Kidney epithelial cell (primary cell): ENCODE measurements at places on chromosomes 11 and 22. TPM values are rescaled to one million over a fixed set of nuclear protein-coding genes. Genes with fewer than 3 reads are reported as not detected.

DNA sequence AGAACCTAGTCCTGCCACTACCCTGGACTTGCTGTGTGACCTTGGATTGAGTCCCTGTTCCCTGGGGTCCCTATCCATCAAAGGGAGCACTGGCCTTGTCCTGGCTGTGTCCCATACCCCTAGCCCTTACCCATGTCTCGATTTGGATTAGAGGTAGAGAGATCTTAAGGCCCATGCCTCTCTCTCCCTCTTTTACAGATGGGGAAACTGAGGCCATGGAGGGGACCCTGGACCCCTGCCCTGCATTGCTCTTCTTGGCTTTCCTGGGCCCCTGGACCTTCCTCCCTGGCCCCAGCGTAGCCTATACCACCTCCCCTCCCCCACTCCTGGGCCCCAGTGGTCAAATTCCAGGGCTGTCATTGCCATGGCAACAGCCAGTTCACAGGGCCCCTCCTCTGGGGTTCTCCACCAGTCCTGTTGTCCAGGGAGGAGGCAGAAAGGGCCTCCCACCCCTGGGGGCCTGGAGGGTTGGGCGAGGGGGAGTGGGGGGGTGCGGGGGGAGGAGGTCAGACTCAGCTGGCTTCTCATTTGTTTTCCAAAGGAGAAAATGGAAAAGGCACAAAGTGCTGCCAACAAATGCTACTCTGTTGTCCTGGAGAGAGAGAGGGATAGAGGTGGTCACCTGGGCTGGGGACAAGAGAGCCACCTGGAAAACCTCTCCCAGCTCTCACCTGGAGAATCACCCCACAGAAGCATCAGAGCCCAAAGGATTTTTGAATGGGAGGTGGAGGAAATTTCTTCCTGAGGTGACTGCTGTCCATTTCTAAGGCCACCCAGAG, 23.3 kb downstream of the ARHGEF17 start:
- no peak for DNase-seq

DNA sequence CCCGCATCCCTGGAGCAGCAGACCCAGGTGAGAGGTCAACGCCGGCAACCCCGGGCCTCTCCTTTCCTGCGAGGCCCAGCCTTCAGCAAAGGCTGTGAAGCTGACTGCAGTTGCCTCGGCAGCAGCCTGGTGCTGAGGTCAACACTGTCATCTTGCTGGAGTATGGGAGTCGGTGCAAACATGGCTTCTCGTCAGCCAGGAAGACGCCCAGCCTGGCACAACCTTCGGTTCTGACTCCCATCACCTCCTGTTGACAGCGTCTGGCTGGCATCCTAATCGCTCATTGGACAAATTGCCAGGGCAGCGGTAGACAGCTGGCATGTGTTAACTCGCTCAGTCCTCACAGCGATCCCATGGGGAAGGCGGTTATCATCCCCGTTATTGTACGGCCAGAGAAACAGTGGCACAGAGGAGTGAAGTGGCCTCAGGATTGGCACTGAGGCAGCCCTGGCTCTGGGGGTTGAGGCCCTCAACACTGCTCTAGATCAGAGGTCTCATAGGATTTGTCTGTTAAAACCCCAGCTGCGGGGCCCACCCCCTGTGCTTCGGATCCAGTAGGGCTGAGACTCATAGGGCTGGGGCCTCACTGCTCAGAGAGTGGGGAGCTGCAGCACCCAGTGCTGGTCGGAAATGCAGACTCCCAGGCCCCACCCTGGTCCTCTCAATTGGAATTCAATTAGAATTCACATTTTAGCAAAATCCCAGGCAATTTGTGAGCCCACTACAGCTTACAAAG, 39.3 kb upstream of the TP53I11 start:
- no peak for DNase-seq

GRCh38 chr11:69485337-69486041, 4.0 kb downstream of the LINC01488 start:
- no peak for DNase-seq

DERL3 gene
- total RNA-seq = 0.54 and 2.3 TPM in 2 replicates

- DNase-seq = no peak
These were observed 596 bp upstream of the TNRC6B start for GRCh38 chr22:40176921-40177737.

TBX10 gene
- total RNA-seq = not detected in 2 replicates

DNA sequence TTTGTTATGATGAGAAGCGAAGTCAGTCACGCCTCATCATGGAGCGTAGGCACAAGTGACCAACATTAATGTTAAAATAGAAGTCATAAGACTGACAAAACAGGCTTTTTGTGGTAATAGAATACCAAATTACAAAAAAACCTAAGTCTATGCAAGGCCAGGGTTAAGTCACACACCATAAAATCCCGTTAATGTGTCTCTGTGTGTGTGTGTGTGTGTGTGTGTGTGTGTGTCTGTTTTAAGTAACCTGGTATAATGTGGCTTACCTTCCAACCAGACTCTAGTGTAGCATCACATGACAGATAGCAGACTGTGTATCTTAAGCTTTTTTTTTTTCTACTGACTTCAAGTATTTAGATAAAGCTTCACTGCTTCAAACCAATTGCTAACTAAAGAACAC, 38.0 kb downstream of the C11orf71 start:
- no peak for DNase-seq

- peak; percentile 49 for DNase-seq
These were observed 133.0 kb downstream of the PLEKHA7 start for GRCh38 chr11:16881074-16881709.

SCGB2A2 gene
- not detected in 2 replicates for total RNA-seq

- DNase-seq = no peak
These were observed 1.4 kb downstream of the NUDT22 start for GRCh38 chr11:64227405-64227956.

HNRNPUL2 gene
- 12.8 and 14.3 TPM in 2 replicates for total RNA-seq

DNA sequence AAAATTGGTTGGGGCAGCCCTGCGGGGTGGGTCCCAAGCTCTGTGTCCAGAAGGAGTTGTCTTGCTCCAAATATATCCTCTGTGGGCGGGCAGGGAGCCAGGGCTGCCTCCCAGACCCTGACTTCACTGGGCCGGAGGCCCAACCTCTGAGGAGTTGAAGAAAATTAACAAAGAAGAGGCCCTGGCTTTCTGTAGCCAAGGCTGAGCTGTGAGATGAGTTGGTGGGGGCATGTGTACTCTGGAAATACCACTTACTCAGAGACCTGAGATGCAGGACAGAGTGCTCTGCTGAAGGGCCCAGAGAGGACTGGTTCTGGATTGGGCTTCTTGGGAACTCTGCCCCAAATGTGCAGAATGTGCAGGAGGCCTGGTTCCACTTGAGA, 96.3 kb downstream of the SWAP70 start:
- DNase-seq = no peak

RPS6KA4 gene
- total RNA-seq = 35.7 and 43.0 TPM in 2 replicates

GRCh38 chr11:128428935-128429334, 158.4 kb downstream of the ETS1 start:
- no peak for DNase-seq

DNA sequence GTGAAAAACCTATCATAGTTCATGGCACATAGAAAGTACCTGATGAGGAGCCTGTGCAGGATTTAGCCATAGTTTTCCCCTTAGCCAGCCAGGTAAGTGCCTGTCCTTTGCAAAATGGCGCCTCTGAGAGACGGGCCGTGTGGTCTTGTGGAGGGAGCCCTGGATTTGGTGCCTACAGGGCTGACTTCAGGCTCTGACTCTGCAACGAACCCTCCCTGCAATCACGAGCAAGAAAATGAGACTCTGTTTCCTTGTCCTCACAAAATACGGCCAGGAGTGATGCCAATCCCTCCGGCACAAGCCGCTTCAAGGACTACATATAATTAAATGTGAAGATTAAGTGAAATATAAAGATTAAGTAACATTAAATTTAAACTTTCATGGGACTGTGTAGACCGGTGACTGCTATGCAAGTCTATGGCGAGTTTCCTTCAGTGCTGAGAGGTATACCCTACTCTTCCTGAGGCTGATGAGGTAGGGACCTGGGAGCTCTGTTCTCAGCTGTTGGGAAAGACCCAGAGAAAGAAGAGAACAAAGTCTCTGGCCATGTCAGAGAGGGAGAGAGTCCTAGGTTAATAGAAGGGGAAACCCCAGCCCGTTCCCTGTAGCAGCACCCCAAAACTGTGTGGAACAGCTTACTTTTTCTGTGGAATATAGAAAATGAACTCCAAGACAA, 6.1 kb upstream of the CXCR5 start:
- DNase-seq = no peak

VWCE gene
- 4.2 and 8.3 TPM in 2 replicates for total RNA-seq

GAL3ST3 gene
- 0.96 and 4.4 TPM in 2 replicates for total RNA-seq

- DNase-seq = no peak
These were observed 34.1 kb downstream of the HORMAD2 start for GRCh38 chr22:30114361-30114760.

GRCh38 chr22:27603800-27604144, 197.8 kb downstream of the MN1 start:
- DNase-seq = no peak

- no peak for DNase-seq
These were observed 11.3 kb upstream of the CXCR5 start for GRCh38 chr11:118872403-118872821.

- DNase-seq = no peak
These were observed 61.7 kb downstream of the PTPRJ start for GRCh38 chr11:48041877-48042695.

DNA sequence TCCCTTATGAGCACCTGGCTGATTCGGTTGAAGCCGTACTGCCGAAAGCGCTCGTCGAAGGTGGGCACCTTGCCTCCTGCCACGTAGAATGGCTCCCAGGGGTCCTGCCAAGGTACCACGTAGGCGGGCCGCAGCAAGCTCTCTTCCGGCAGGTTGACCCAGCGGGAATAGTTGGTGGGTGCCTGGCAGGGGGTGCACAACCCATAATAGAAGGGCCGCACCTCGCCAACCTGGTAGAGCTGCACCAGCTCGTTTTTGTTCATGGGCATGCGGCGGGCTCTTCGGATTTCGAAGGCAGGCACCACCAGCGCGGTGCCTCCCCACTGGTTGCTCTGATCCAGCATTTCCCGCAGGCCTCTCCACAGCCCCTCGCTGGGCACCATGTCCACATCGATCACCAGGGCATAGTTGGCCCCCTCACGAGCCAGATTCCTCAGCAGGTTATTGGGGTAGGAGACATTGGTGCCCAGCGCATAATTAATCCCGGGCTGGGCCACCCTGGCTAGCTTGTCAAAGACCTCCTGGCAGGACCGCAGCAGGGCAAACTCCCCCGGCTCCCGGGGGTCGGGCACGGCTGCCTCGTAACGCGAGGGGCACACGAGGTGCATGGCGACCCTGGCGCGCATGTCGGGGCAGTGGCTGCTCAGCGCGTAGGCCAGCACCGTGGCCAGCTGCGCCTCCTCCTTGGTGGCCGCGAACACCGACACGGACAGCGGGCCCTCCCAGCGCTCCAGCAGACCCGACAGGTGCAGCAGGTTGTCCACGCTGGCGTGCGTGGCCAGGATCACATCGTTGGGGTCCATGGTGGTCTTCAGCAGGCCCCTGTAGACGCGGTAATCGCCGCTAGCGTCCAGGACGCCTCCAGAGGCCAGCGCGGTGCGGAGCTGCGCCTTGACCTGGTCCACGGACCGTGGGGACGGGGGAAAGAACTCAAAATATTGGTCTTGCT, 679 bp downstream of the B4GAT1 start:
- no peak for DNase-seq
